ENCODE measurements at places on chromosomes 16 and 17.

DNA sequence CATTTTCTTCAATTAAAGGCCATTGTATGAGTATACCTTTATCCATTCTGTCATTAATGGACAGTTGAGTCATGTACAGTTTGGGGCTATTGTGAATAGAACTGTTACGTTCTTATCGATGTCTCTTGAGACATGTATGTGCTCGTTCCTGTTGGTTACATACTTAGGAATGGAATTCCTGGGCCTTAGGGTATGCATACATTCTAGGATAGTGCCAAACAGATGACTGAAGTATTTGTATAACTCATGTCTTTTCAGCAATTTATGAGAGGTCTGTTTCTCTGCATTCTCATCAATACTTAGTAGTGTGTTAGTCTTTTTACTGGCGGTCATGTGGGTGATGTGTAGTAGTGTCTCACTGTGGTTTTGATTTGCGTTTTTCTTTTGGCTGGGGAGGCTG is 81.2 kb downstream of the USP22 start:
- DNase-seq = no peak

DNA sequence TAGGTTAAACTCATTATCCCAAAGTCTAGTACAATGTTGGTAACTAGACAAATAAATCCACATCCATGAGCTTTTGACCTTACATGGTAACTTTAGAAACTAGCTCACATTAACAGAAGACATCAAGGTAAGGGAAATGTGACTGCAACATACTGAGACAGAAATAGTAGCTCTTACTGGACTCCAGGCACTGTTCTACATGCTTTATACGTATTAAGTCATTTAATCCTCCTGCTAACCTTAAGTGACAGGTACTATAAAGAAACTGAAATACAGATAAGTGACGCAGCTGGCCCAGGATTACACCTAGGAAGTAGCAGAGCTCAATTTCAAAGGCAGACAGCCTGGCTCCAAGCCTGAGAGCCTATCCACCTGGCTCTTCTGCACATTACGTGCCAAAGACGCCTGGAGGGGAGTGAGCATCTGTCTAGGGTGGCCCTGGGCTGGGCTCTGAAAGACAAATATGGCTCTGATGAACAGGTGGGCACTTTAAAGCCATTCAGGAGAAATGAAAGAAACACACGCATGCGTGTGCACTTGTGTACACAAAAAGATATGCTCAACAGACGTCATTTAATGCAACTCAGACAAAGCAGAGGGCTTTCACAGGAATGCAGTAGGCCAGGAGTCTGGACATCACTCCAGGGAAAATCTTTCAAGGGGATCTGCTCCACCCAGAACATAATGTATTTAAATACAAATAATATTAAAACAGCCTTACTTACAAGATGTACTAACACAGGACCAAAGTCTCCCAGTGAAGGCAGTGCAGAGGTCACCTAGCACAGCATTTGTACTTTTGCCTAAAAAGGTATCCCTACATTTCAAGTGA is 4.4 kb downstream of the ZC3H7A start:
- no peak for DNase-seq

- DNase-seq = peak; percentile 21
These were observed 478.6 kb downstream of the SLC39A11 start for GRCh38 chr17:72613806-72614292.

- DNase-seq = no peak
These were observed 547 bp upstream of the ZNF48 start for GRCh38 chr16:30394592-30395154.

- no peak for DNase-seq
These were observed 3.1 kb upstream of the KRT36 start for GRCh38 chr17:41492771-41493170.

DNA sequence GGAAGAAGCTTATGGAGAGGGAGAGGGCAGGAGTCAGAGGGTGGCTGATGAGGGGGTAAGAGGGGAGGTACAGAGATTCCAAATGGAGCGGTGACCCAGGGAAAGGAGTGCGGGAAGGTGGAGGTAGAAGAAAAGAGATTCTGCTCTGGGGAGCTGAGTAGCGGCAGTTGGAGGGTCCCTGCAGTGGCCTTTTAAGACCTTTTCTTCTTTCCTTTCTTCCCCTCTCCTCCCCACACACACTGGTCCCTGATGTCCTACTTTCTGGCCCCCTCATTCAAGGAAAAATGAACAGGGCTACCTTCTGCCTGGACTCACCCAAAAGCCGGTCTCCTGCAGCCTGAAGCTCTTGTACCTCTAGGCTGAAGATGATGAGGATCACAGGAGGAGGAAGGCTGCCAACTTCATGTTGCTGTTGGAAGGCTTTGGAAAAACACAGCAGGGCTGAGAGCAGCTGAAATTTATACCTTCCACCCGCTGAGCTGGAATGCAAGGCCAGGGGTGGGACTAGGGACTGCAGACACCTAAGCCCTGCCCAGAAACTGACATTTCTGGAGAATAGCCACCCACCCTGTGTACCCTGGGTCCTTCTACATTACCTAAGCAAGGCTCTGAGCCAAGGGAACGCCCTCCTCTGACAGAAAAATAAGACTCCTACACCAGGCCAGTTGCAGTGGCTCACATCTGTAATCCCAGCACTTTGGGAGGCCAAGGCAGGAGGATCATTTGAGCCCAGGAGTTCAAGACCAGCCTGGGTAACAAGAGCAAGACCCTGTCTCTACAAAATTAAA is 9.4 kb upstream of the HEATR6 start:
- no peak for DNase-seq

GRCh38 chr17:76935331-76935730 is 67.1 kb downstream of the MGAT5B start:
- DNase-seq = no peak

DNA sequence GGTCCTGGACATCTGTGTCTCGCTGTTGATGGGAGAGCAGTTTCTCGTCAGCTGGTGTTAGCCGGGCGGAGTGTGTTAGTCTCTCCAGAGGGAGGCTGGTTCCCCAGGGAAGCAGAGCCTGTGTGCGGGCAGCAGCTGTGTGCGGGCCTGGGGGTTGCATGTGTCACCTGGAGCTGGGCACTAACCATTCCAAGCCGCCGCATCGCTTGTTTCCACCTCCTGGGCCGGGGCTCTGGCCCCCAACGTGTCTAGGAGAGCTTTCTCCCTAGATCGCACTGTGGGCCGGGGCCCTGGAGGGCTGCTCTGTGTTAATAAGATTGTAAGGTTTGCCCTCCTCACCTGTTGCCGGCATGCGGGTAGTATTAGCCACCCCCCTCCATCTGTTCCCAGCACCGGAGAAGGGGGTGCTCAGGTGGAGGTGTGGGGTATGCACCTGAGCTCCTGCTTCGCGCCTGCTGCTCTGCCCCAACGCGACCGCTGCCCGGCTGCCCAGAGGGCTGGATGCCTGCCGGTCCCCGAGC is 17.9 kb downstream of the GAA start:
- no peak for DNase-seq

- DNase-seq = no peak
These were observed 419.1 kb downstream of the CA10 start for GRCh38 chr17:51739245-51739886.

DNA sequence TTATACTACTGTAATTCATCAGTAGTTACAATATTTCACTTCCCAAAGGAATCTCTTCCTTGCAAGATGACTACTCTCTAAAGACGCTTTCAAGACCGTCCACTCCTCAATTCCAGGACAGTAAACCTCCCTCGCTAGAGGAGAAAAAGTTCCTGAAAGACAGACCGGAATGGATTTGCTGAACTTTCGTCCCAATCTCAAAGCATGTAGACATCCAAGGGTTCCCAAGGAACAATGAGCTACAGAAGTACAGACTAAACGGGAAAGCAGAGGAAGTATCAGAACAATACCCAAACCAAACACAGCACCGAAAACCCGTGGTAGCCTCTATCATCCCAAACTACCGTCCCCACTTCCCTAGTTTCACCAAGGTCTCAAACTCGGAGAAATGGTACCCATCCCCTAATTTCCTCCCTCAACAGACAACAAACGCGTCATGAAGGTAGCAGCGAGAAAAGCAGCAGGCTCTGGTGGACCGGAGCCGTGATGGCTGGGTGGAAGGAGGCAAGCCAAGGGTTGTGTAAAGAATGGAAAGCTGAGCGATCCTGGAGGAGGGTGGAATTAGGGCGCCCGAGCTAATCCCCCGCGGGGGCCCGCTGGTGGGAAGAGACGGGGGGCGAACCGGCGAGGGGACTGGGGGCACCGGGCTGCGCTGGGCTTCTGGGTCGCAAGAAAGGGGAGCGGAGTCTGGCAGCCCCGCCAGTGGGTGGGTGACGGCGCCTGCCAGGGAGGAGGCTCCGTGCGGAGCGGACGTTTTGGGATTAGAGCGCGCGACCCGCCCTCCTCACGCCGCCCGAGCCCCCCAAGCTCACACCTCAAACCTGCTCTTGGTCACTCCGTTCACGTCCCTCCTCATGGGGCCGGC is 647 bp downstream of the FBXL20 start:
- peak; percentile 9 for DNase-seq

DNA sequence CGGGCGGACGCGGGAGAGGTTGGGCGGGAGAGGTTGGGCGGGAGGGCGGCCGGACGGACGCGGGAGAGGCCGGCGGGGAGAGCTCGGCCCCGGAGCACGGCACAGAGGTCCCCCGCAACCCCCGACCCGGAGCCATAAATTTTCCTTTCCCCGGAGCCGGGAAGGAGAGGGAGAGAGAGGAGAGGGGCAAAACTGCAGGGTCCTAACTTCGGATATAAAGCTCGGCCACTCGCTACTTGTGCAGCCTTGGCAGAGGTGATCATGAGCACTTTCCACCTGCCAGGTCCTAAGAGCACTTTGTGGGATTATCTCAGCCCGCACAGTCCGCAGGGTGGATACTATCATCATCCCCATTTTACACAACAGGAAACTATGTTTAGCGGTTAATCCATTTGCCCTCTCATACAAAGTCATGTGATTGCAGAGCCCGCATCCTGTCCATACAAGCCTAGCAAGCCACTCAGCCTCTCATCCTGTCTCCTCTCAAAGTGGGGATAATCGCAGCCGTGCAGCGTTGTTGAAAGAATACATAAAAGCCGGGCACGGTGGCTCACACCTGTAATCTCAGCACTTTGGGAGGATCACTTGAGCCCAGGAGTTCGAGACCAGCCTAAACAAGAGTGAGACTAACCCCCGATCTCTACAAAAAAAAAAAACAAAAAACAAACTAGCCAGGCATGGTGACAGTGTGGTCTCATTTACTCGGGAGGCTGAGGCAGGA is 780 bp upstream of the DCAKD start:
- peak; percentile 54 for DNase-seq
